Fibroblast of the aortic adventitia (primary cell): ENCODE measurements at places on chromosomes 13 and 19. TPM values are rescaled to one million over a fixed set of nuclear protein-coding genes. Genes with fewer than 3 reads are reported as not detected.

Gene NLRP11
- total RNA-seq, result not detected in 2 replicates

Gene TRPM4
- 14.0 and 15.0 TPM in 2 replicates for total RNA-seq

Gene PSMC4
- 24.2 and 85.2 TPM in 2 replicates for total RNA-seq

Gene SIGLEC5
- not detected in 2 replicates for total RNA-seq

Gene MBNL2
- total RNA-seq, result 44.3 and 120 TPM in 2 replicates

Gene BRSK1
- 5.2 and 9.0 TPM in 2 replicates for total RNA-seq

Gene PGLYRP2
- not detected in 2 replicates for total RNA-seq

Gene CGB8
- not detected in 2 replicates for total RNA-seq

Gene TCF3
- 27.0 and 74.2 TPM in 2 replicates for total RNA-seq

Gene SCEL
- total RNA-seq, result not detected in 2 replicates

Gene CEACAM8
- not detected in 2 replicates for total RNA-seq

Gene OR7A5
- not detected in 2 replicates for total RNA-seq

Gene LIN7B
- 2.2 and 3.7 TPM in 2 replicates for total RNA-seq

Gene CAMSAP3
- not detected in 2 replicates for total RNA-seq

Gene PCDH8
- not detected in 2 replicates for total RNA-seq

Gene NKPD1
- 0.25 and 0.36 TPM in 2 replicates for total RNA-seq

Gene CYP2S1
- total RNA-seq, result 0.45 TPM in 1 of 2 replicates, not detected in the other

Gene MICU2
- total RNA-seq, result 51.8 and 57.7 TPM in 2 replicates

Gene PRX
- total RNA-seq, result 2.0 and 10.2 TPM in 2 replicates

Gene SOHLH2
- 1.6 and 1.7 TPM in 2 replicates for total RNA-seq

Gene IGFL2
- 0.09 TPM in 1 of 2 replicates, not detected in the other for total RNA-seq

Gene PSG11
- 0.09 TPM in 1 of 2 replicates, not detected in the other for total RNA-seq

Gene B3GNT3
- total RNA-seq, result not detected in 2 replicates

Gene UPF3A
- 32.1 and 42.0 TPM in 2 replicates for total RNA-seq

Gene CBY2
- total RNA-seq, result not detected in 2 replicates

Gene BTBD2
- 15.5 and 59.3 TPM in 2 replicates for total RNA-seq

Gene TSEN34
- 42.8 and 67.6 TPM in 2 replicates for total RNA-seq

Gene B3GNT8
- 1.5 and 2.1 TPM in 2 replicates for total RNA-seq

Gene NLRP7
- not detected in 2 replicates for total RNA-seq

Gene CD33
- not detected in 2 replicates for total RNA-seq

Gene TLE6
- total RNA-seq, result 0.18 TPM in 1 of 2 replicates, not detected in the other
